ENCODE measurements at places on chromosomes 1 and 21. TPM values are rescaled to one million over a fixed set of nuclear protein-coding genes. Genes with fewer than 3 reads are reported as not detected.

DNA sequence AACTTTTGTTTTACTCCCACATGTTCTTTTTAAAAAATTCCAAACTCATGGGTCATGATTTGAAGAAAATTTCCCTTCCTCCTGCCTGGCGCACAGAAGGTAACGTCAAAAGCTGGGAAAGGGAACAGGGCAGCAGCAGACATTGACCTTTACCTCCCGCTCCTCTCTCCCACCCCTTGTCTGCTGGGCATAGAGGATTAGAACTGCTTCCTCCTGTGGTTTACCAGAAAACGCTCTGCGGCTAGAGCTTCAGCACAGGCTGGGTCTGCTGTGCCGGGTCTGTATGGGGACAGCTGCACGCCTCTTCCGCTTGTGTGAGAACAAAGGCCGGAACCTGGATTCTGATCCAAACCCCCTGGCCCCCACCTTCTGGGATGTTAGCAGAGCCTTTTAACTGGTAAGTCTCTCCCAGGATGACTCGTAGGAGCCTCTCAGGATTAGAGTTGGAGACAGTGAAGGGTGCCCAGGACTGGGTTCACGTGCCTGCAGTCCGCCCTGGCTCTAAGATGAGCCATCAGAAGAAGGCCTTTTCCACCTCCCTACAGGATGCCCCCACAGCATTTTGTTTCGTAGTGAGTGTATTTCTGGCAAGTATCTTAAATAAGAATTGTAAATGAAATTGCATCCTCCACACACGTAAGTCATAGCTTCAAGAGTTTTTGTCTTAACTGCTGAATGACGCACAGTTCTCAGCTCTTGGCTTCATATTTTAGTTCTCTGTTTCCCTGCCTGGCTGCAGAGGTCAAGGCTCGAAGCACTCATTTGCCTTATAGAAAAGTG lies 5.2 kb downstream of the H6PD start:
- no peak for DNase-seq

- DNase-seq = no peak
These were observed 777 bp downstream of the AZIN2 start for GRCh38 chr1:33081554-33082305.

Gene PWP2
- total RNA-seq = 5.1 TPM

Gene CA14
- 42.9 TPM for total RNA-seq

Gene SPRR5
- total RNA-seq = not detected

DNA sequence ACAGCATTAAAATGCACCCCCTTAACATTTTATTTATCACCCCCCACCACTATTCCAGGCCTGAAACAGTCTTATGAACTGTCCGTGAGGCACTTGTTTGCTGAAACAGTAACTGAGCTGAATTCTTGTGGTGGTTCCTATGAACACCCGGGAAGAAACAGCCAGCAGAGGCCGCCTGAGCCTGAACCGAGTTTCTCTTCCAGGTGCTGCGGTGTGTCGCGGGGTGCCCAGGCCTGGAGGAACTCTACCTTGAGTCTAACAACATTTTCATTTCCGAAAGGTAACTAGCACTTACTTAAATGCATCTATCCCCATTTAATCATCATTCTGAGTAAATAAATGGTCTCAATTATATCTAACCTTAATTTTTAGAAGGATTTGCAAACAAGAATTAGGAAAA lies 66.8 kb downstream of the TBCE start:
- no peak for DNase-seq

- DNase-seq = no peak
These were observed 124.0 kb downstream of the EDEM3 start for GRCh38 chr1:184630679-184631060.

- no peak for DNase-seq
These were observed 248.2 kb upstream of the SGIP1 start for GRCh38 chr1:66285618-66286270.

GRCh38 chr21:46474382-46474781 lies 15.7 kb downstream of the DIP2A start:
- DNase-seq = no peak
